NCI-H1694 treated with DMSO at 0.1 percent for 48 hours (cell line): ENCODE measurements at places on chromosomes 6 and 20.

- DNase-seq, result no peak
Measured at GRCh38 chr6:2221726-2222274, 23.6 kb downstream of the GMDS start.

GRCh38 chr20:3930265-3931206 lies 41.3 kb downstream of the PANK2 start:
- no peak for DNase-seq

- DNase-seq, result no peak
Measured at GRCh38 chr20:57262784-57263609, 3.4 kb downstream of the BMP7 start.

DNA sequence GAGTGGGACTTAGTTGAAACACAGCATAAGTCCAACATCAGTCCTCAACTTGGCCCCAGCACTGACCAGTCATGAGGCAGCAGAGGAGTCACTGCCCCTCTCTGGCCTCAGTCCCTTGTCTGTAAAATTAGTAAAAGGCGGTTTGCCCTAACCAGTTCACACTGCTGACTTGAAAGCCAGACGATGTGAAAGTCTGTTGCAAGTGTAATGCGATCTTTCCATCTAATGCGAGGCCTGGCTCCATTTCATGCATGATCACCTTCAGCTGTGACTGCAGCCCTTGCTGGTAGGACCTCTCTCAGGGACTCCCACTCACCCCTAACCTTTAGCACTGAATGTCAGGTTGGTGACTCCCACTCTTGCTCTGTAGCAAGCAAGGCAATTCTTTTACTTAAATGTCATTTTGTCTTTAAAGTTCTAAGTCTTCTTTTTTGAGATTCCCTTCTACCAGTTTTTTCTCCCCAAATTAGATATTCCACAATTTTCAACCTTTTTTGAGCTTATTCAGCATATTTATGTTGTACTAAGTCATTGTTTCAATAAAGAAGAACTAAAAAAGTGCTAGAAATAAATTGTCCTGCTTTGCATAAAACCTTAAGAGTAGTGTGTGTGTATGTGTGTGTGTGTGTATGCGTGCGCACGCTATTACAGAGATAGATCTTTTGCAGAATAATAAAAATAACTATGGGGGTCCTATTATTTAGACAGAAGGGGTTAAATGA lies 245.5 kb downstream of the PACRG start:
- DNase-seq, result peak; percentile 76

DNA sequence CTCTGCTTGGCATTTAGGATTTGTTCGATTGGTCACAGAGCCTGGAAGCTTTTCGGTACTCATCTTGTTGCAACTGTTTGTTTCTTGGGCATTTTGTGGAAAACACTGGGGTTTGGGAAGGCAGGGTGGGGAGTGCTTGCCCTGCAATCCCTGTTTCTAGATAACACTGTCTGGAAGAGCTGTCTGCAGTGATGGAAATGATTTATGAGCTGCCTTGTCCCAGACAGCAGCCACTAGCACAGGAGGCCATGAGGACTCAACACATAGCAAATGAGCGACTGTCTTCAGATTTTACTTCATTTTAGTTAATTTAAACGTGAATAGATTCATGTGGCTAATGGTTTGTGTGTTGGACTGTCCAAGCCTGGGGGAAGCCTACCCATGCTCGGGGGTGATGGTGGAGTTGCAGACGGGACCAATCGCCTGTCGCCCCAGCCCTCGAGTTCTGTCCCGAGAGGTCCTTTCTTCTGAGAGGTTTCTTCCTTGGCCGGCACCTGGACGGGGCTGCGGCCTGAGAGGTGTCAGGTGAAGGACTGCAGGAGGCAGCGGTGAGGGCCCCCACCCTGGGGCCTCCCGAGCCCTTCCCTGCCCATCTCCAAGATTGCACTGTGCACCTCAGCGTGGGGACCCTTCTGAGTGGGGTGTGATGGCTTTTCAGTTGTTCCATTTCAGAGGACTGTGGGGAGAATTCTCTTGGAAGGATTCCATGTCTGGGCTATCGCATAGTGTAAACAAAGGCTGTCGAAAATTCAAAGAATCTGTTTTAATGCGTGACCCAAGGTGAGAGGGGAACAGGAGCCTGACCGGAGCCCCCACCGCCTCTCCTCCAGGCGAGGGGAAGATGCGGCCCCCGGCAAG lies 55.4 kb downstream of the SMOC2 start:
- no peak for DNase-seq

- no peak for DNase-seq
Measured at GRCh38 chr6:110813338-110814101, 1.7 kb downstream of the CDK19 start.

- DNase-seq, result no peak
Measured at GRCh38 chr6:72709431-72709830, 87.6 kb downstream of the KCNQ5 start.

- no peak for DNase-seq
Measured at GRCh38 chr6:10640412-10640811, 54.0 kb downstream of the C6orf52 start.

DNA sequence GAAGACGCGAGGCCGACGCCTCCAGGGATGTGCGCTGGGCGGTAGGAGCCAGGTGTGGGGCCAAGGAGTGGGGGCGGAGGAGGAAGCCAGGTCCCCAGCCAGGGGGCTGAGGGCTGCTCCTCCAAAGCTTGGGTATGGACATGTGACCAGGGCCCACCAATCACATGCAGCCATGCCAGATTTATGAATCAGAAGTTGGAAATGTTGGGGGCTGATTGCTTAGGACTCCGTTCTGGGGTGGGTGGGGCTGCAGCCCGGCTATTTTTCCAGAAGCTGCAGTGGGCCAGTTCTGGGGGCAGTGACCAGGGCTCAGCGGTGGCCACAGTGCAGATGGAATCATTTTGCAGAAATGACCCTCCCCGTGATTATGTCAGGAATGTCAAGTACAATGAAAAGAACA lies 96.0 kb downstream of the CEBPB start:
- no peak for DNase-seq

GRCh38 chr6:27720607-27721580 lies 191.3 kb downstream of the OR2B2 start:
- DNase-seq, result no peak

- no peak for DNase-seq
Measured at GRCh38 chr6:143549949-143550268, 38.4 kb upstream of the FUCA2 start.

DNA sequence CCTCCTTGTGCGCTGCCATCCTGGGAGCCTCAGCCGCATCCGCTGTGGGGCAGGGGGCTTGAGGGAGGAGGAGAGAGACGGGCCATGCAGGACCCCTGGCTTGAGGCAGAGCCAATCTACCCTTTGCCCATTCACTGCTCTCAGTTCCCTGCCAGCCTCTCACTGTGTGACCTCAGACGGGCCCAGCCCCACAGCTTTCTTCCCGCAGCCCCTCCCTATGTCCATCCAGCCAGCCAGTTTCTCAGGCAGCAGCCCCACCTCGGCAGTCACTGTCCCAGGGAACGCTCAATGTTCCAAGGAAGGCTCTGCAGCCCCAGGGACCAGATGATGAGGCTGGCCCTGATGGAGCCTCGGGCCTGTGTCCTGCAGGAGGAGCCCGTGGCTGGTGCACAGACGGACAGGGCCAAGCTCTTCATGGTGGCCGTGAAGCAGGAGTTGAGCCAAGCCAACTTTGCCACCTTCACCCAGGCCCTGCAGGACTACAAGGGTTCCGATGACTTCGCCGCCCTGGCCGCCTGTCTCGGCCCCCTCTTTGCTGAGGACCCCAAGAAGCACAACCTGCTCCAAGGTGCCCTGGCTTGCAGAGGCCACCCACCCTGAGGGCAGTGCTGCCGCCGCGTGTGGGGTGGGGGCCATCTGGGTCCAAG lies 3.9 kb upstream of the TNFRSF6B start:
- no peak for DNase-seq

DNA sequence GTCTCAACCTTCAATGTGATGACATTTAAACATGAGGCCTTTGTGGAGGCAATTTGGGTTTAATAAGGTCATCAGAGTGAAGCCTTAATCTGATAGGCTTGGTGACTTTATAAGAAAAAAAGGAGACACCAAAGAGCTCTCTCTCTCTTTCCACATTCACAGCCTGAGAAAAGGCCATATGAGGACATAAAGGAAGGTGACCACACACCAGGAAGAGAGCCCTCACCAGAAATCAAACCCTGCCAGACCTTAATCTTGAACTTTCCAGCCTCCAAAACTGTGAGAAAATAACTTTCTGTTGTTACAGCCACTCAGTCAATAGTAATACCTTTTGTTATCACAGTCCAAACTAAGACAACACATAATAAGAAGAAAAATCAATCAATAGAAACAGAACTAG lies 47.7 kb downstream of the COL12A1 start:
- DNase-seq, result no peak

GRCh38 chr6:45900808-45901752 lies 114.6 kb downstream of the CLIC5 start:
- no peak for DNase-seq

- no peak for DNase-seq
Measured at GRCh38 chr6:116954938-116955337, 77.9 kb downstream of the RFX6 start.

- no peak for DNase-seq
Measured at GRCh38 chr20:32285082-32285620, 7.7 kb downstream of the KIF3B start.

DNA sequence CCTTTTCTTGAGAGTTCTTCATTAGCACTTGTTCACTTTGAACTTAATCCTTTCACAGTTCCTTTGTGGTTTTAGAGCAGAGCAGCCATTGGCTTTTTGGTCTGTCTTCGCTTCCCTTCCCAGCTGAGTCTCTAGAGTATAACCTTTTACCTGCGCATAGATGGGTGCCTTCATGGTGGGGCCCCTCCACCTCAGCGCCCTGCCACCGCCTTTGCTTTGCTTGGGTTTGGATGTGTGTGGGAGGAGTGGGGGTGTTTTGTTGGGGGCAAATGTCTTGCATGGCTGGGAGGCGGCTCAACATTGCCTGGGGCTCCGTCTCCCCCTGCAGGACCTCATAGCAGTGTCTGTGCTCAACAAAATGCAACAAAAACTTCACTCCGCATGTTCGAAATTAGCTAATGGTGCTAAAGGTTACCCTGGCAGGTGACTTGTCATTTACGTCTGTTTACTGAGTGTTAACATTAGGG lies 11.9 kb downstream of the PYGB start:
- DNase-seq, result no peak

GRCh38 chr6:48471326-48471725 lies 360.3 kb upstream of the PTCHD4 start:
- DNase-seq, result no peak

DNA sequence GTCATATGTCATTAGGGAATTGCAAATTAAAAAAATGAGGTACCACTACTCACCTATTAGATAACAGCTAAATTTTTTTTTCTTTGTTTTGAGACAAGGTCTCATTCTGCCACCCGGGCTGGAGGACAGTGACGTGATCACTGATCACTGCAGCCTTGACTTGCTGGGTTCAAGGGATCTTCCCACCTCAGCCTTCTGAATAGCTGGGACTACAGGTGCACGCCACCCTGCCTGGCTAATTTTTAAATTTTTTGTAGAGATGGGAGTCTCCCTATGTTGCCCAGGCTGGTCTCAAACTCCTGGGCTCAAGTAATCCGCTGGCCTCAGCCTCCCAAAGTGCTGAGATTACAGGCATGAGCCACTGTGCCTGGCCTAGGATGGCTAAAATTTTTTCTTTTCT lies 57.1 kb upstream of the NCOA3 start:
- DNase-seq, result no peak

- DNase-seq, result no peak
Measured at GRCh38 chr6:33290459-33290858, 1.1 kb downstream of the PFDN6 start.

DNA sequence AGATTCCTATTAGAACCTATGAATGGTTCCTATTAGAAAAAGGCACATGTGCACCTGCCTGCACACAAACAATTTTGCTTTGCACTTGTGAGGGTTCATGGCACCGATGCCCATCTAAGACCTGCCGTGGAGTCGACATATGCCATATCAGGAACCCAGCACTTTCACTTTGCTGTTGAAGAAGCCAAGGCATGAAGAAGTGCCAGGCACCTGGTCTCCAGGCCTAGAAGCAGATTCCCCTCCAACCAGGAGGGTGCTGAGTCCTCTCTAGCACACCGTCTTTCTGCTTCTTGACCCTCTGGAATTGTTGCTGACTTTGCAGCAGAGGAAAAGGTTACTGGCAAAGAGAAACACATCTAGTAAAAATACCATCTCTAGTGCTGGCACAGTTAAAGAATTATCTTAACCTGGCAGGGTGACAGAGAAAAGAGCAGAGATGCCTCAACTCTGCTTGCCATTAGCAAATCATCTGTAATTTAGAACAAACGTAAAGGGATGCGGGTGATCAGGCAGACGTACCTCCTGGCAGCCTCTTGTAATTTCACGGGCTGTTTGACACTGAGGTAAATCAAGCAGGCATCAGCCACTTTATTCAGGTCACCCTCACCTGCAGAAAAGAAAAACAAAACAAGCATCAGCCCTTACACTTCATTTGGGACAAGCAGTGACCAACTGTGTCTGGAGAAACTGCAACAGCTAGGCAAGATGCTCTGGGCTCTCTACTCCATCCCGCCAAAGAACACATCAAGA lies 37.2 kb downstream of the TTI1 start:
- no peak for DNase-seq

DNA sequence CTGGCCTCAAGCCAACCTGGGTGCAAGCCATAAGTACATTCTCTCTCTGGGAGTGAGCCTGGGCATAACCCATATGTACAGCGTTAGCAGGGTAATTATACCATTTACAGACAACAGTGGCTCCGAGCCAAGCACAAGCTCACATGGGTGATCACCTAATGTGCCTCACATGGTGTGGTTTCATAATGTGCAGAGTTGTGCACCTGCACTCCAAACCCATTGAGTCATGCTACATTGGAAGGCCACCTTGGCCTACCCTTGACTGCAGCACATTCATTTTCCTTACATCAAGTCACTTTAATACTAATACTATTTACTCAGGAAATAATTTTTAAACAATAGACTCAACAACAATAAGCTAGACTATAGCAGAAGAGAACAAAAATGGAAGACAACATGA lies 194.5 kb upstream of the PLN start:
- no peak for DNase-seq

DNA sequence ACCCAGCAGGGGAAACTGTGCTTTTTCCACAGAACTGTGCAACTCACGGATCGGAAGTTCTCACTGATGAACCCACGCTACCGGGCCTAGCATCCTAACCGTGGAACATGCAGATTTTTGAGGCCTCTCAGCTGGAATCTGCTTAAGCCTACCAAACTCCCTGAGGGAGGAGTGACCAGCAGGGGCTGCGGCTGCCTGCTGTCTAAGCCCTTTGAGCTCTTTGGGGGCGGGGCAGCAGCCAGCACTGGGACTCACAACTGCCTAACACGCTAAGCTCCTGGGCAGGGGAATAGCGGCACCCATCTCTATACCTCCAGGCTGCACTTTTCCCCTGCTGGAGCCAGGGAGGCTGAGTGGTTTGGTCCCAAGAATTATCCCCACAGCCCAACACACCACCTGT lies 20.4 kb upstream of the METTL24 start:
- DNase-seq, result no peak

- no peak for DNase-seq
Measured at GRCh38 chr6:137552809-137553208, 58.6 kb upstream of the OLIG3 start.

GRCh38 chr20:47059536-47059935 lies 164.9 kb downstream of the EYA2 start:
- DNase-seq, result no peak
